Caudate nucleus (tissue), 63 donors: ENCODE measurements at places on chromosomes 16 and 17.

GRCh38 chr17:31842195-31843069 lies 16.6 kb downstream of the COPRS start:
- peak; percentile 57 for DNase-seq

DNA sequence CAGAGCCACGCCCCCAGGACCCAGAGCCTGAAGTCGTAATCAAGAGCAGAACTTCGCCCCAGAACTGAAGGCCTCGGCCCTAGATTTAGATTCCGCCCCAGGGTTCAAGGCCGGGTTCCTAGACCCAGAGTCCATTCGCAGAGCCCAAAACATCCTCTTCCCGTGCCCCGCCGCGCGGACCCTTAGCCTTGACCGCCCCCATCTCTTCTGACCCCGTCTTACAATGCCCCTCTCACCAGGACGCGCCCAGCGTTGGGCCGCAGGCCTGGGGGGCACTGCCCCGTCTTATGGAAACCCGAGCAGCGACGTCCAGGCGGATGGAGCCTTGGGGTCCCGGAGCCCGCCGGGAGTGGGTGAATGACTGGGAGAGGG lies 5.0 kb downstream of the CD19 start:
- DNase-seq, result no peak

DNA sequence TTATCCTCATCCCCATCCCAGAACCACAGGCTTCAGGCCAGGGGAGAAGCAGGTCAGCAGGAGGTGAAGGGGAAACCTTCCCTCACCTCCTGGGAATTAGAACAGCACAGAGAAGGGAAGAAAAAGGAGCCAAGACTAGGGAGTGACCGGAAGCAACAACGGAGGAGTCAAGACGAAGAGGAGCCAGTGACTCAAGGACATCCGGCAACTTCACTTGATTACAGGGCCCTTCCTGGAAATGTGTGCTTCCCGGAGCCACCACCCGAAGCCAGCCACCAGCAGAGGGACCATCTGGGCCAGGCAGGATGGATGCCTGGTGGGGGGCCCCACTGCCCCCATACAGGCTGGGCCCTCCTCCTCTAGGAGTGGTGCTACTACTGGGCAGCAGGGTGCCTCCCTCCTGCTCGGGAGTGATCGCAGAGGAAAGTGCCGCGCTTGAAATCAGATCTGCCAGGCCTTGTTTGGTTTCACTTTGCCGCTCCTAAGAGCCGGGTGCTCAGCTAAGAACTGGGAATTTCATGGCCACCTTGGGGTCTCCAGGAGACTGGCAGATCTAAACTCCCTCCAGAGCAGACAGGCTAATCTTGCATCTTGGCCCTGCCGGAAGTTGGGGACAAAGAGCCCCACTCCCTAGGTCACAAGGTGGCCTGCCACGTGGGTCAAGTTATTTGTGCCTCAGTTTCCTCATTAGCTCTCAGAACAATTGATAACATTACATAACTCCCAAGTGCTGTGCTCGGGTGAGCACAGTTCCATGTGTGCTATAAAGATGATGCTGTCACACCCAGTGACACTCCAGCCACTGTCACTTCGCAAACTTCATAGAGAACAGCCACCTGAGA lies 6.6 kb downstream of the CDC42EP4 start:
- no peak for DNase-seq

GRCh38 chr16:66298571-66299120 lies 67.8 kb upstream of the CDH5 start:
- no peak for DNase-seq

DNA sequence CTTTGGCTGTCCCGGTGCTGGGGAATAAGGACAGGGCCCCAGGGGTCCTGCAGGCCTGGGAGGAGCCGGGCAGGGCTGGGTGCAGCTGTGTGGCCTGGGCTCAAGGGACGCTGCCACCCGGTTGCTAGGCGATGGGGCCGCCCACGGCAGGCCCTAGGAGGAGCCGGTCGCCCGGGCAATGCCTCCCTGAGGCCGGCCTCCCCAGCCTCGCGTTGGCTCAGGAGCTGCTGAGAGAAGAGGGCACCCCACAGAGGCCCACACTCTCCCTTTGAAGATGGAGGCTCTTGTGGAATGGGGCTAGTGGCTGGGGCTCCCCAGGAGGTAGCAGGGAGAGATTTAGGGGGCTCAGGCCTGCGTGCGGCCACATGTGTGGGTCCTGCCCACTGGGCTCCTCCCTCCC lies at the start of gene CIBAR2:
CIBAR2 (minus strand) TSS at position 109 of the 400 bp plus-strand sequence. CDS start 120 bp downstream, outside the sequence.
- no peak for DNase-seq

DNA sequence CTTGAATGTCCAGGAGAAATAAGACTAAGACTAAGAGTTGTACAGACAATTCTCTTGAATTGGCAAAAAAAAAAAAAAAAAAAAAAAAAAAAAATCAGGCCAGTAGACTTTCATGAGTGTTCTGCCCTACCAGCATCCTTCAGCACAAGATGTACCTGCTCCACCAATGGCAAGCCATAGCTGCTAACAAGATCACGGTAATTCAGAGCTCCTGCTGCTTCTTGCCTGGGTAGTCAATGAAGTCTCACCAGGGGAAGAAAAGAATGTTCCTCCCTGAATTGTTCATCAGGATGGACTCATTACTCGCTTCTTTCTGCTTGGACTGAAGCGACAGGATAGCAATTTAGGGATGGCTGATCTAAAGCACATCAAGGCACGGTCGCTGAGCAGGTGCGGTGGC lies 31.1 kb upstream of the APOH start:
- DNase-seq, result no peak

DNA sequence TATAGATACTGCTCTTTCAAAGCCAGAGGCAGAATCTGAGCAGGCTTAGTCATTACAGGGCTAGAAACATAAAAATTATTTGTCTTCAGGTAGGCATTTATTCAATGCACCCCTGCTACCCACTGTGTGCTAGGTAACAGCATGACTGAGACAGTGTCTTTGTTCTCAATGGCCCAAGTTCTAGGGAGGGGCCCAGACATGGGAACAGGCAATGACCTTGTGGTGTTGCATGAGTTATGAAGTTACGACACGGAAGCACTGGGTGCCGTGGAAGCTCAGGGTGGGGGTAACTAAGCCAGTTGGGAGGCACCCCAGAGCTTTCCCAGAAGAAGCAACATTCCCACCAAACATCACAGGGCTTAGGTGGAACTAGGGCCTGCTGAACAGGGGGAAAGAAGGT lies 87.0 kb downstream of the CPPED1 start:
- no peak for DNase-seq

DNA sequence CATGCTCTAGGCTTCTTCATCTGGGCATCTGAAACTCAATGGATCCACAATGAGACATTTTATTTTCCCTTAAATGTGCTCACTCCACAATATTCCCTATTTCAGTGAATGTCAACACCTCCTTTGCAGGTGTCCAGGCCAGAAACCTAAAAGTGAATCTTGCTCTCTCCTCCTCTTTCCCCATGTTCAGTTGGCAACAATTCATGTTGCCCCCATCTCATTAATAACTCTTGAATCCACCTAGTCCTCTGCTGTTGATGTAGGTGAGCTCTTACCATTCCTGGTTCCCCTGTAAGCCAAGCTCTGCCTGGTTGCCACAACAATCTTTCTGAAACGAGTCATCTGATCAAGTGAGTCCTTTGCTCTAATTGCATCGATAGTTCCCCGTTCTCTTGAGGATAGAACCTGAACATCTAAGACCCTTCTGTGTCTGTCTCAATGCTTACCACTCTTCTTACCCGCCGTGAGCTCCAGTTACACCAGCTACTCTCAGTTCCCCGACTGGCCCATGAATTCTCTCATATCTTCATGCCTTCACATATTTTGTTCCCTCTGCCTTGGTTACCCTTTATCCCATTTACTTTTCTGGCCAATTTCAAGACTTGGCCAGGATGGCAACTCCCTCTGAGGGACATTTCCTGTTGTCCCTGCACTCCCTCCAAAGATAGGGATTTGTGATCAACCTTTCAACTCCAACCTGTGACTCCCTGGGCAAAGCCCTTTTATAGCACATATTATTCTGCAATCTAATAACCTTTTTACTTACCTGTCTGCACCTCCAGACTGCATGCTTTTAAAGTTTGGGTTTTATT lies 35.9 kb downstream of the HLF start:
- DNase-seq, result no peak

DNA sequence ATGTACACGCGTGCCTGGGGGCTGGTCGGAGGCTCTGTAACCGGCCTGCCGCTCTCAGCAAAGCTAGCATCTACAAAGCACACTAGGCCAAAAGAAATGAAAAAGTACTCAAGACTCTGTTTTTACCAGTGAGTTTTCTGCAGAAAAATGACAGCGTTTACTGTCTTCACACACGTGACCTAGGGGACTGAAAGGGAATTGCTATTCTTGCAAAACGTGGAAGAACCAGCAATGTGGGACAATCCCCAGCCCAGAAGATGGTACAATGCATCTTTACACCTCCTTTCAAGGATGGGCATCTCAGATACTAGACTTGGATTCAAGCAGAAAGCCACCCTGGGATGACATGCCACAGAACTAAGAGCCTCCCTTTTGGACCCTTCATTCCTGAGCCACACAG lies 41.5 kb downstream of the NDEL1 start:
- no peak for DNase-seq

DNA sequence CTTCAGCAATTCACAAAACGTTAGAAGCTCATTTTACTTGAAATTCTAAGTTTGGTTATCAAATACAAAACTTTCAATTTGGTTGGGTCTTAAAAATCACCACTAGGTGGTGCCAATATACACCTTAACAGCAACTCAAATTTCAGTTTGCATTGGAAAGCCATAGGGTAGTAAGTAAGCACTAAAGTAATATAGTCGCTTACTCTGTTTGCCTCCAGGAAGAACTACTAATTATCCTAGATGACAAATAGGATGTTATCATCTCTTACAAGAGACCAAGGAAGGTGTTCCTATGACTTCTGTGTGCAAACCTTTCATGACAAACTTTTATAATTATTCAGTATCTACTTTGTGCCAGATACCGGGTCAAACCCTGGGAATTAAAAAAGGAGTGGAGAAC lies 93.3 kb downstream of the MYO1D start:
- DNase-seq, result no peak

- DNase-seq, result peak; percentile 76
These were observed 414 bp downstream of the DUSP14 start for GRCh38 chr17:37490022-37490587.

DNA sequence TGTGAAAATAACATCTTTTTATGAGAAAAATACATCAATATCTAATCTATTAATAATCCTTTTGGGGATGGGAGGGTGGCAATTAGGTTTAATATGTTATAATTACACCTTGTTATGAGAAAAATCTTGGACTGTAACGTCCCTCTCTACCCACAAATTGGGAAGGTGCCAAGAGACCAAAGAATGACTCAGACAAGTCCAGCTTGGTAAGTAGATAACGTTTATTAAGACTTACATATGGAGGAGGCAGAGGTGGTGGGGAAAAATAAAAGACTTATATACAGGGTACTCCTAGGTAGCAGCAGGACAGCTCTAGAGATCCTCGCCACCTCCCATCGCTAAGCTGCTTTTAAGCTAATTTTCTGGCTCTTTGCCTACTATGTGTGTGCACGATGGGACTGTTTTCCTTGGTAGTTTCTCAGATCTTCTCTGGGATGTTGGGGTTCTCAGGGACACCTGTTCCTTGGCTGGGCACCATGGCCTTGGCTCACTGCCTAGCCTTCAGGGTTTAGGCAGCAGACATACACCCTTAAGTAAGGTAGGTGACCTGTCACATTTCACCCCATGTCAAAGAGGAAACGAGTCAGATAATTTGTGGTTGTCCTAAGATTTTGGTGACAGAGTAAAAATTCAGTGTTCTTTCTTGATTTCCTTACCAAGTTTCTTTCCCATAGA lies 31.5 kb downstream of the RBL2 start:
- DNase-seq, result no peak

DNA sequence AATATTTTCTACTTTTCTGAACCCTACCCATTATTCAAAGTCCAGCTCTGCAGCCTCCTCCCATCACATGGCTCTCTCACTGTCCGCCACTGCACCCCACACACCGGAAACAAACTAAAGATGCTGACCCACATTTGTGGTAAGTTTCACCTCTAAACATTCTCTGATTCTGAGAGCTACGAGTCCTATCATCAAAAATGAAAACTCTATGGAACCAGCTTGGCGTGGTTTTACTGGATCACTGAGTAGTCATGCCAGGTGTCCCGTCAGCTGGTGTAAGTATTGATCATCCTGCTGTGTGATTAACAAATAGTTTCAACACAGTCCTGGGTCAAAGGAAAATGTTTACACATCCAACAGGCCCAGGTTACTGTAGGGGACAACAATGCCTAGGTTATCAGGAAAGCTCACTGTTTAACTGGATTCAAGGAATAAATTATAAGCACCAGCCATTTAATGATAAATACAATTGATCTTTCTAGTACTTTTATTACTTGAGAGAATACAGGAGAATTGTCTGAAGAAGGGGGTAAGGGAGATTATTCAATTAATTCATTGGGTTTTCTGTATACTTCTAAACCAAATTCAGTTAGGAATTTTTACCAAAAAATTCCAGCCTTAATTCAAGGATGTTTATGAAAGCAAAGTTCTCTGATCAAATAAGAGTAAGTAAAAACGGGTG lies 33.9 kb downstream of the CYTH1 start:
- DNase-seq, result no peak

GRCh38 chr17:1658100-1658499 lies 8.4 kb upstream of the RILP start:
- DNase-seq, result no peak

DNA sequence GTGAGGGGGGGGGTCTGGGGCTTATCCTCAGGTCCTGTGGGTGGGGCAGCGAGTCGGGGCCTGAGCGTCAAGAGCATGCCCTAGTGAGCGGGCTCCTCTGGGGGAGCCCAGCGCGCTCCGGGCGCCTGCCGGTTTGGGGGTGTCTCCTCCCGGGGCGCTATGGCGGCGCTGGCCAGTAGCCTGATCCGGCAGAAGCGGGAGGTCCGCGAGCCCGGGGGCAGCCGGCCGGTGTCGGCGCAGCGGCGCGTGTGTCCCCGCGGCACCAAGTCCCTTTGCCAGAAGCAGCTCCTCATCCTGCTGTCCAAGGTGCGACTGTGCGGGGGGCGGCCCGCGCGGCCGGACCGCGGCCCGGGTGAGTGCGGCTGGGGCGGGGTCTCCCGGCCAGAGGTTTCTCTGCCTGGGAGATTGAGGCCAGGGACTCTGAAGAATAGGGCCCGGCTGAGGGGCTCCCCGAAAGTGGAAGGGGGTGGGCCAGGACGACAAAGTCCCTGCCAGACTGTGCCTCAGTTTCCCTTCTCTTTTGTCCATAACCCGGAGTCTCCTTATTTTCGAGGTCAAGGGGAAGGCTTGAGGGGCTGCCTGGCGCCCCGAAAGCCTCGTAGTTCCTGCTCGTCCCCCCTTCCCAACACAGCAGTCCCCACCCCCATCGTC lies at the start of gene FGF11:
FGF11 (plus strand) TSS at position 51 of the 651 bp plus-strand sequence; CDS start at position 160, 109 bp downstream.
- no peak for DNase-seq
